ENCODE measurements at places on chromosomes 16 and 17.

- DNase-seq = no peak
Measured at GRCh38 chr17:3980381-3981014, 16.3 kb upstream of the ATP2A3 start.

DNA sequence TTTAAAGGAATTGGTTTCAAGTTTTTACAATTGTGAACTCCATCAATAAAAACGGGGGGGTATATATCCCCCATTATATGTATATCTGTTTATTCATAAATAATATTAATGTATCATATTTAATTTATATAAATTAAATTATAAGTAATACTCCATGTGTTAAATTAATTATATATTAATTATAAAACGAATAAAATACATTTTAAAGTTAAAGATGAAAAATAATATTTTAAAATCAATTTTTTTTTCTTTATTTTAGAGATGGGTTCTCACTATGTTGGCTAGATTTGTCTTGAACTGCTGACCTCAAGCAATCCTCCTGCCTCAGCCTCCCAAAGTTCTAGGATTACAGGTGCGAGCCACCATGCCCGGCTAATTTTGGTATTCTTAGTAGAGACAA lies 17.4 kb upstream of the PSMD11 start:
- DNase-seq = no peak

DNA sequence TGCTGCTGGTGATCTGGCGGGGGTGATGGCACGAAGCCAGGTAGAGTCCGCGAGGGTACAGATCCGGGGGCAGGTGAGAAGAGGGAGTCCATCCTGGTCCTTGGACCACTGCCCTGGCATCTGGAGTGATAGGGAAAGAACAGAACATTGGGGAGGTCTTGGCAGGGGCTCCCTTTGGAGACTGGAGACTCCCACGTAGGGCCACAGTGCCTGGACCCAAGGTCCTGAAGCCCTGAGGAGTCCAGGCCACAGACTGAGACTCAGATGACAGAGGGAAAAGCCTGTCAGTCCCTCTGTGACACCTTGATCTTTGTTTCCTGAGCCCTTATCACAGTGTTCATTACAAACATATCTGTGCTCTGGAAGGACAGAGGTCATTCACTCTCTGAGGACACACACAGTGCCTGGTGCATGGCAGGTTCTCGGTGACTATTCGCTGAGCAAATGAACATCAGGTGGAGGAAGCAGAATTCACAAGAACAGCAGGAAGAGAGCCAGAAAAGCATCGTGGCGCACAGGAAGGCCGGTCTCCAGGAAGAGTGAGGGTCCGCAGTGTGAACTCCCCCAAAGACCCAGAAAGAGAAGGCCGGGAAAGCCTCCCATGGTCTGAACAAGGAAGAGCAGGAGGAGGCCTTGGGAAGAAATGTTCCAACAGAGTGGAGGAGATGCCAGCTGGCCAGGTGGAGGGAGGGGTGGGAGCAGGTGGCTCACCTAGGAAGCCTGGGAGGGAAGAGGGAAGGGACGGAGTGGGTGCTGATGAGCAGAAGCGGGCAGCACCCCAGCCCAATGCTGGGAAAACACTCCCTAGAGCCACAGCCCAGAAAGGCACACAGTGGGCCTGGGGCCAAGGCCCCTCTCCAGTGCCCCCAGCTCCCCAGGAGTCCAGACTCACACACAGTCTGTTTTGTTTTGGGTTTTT lies 20.5 kb downstream of the PEMT start:
- no peak for DNase-seq

- no peak for DNase-seq
Measured at GRCh38 chr16:11136600-11136999, 119.4 kb downstream of the SOCS1 start.

GRCh38 chr17:28335959-28336871 lies 654 bp downstream of the TNFAIP1 start:
- peak; percentile 52 for DNase-seq

DNA sequence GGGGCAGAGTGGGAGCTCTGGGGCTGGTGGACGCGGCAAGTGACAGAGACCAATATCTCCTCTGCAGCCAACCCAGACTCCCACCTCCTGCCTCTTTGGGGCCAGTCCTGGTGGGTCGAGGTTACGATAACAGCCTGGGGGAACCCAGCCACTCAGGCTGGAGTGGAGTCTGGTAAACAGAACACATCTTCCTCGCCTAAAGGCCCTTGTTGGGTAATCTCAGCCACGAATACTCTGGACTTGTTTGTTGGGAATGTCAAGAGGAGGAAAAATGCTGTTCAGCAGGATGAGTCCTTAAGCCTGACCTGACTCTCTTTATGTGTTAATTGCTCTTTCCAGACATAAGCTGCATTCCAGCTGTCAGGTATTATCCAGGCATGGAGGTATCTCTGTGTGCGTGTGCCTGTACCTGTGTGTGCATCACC lies 8.0 kb upstream of the SPNS2 start:
- DNase-seq = no peak

- no peak for DNase-seq
Measured at GRCh38 chr16:30395992-30396585, 869 bp downstream of the ZNF48 start.

- peak; percentile 67 for DNase-seq
Measured at GRCh38 chr17:77420804-77421629, 280.2 kb downstream of the SEC14L1 start.

- no peak for DNase-seq
Measured at GRCh38 chr17:42386777-42387657, 1.2 kb downstream of the STAT3 start.

DNA sequence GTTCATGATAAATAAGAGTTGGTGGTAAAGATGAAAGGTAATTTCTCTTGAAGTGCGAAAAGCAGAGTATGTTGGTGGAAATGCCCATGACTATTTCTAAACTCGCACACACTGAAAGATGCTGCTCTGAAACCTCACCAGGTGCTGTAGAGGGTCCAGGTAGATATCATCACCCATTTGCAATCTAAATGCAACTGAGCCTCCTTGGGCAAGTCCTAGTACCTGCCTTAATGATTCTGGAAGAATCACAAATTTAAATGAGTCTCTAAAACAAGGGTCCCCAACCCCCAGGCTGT lies 5.9 kb upstream of the MMD start:
- no peak for DNase-seq

DNA sequence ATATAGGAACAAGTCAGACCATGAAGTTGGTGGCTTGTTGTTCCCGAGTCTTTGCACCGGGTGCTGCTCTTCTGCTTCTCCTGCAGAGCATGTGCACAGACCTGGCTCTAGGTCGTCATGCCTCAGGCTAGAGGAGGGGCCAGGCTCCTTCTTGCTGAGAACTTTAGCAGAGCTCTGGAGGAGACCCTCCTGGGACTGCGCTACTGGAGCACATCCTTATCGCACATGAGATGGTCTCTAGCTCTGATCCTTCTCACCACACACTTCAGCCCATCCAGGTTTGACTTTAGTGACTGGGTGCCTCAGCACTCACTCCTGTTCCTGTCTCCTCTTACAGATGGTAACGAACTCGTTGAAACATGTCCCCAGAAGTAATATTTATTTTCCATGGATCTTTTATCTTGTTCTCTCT lies 14.9 kb downstream of the FOXK2 start:
- no peak for DNase-seq

- DNase-seq = no peak
Measured at GRCh38 chr17:61536422-61536955, 54.5 kb downstream of the NACA2 start.

DNA sequence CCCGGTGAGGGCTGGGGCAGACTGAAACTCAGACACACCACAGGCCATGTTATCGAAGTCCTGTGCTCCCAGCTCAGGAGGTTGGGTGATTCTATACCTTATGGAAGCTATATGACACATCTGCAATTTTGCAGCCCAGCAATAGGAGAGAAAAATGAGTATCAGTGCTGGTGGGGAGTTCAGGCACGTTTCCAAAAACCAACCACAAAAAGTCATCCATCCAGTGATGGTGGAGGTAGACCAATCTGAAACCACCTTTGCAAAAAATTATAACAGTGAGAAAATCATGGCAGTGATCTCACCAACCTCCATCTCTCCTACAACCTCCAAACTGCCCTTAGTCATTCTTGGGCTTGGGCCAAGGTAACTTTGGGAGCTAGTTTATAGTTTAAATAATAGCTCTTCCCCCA lies 327.9 kb downstream of the SLC39A11 start:
- DNase-seq = no peak

DNA sequence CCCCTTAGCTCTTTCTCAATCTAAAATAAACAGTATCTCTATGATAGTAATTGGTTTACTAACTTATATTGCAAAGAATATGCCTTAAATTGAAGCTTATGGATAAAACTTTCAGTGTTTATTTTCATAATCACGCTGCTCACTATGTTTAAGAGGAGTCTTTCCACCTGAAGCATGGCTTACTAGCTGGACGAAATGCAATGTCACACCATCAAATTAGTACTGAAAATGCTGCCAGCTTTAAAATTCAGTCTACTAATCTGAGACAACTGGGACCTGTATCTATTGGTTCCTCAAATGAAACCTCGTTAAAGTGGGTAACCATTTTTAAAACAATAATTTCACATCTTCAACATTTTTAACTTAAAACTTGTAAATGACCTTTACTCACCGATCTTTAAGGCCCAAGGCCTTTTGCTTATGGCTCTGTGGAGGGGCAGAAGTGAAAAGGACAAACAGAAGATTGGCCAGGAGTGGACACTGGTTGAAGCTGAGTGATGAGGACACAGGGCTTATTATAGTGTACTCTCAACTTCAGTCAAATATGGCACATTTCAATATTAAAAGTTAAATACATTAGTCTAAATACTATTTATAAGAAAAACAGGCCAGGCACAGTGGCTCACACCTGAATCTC lies 212.8 kb upstream of the WSB1 start:
- DNase-seq = no peak

DNA sequence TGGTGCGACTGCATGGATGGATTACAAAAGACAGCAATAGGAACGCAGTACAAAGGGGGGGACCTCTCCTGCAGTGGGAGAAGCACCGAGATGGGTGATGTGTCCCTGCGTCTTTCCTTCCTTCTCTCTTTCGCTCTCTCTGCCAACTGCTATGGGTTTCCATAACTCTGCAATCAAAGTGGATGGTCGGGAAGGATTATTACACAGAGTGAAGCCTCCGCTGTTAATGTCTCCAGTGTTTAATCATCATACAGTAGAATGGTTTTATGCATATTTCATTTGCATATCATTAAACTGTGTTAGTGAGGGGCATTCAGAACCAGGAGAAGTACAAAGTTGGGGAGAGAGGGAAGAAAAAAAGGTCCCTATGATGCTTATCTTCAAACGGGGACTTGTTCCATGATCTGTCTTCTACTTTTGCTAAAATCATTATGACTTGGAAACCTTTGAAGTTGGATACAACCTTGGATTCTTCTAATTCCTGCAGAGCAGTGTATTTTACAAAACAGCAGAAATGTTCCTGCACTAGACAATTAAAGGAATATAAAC lies 255.9 kb upstream of the PMFBP1 start:
- no peak for DNase-seq

Data from NT2/D1 (cell line).